ENCODE measurements at places on chromosomes 3 and 15.

GRCh38 chr15:78155355-78155939, 6.3 kb downstream of the IDH3A start:
- no peak for DNase-seq

GRCh38 chr3:10357592-10358308, 36.8 kb upstream of the SEC13 start:
- DNase-seq, result peak; percentile 26

DNA sequence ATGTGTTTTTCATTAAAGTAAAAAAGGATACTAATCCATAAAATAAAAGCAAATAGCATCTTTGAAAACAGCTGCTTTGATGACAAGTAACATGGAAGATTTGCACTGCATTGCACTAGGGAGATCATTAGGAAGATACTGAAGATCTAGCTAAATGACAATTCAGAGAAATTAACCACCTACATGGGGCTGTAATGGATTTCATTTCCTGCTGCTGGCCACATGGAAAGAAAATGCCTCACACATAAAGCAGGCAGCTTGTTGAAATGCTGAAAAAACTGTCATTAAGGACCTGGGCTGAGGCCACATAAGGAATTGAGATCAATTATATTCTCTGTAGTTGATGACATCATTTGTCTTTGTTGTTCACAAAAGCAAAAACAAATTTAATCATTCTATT, 94.1 kb downstream of the PYDC2 start:
- DNase-seq, result no peak

DNA sequence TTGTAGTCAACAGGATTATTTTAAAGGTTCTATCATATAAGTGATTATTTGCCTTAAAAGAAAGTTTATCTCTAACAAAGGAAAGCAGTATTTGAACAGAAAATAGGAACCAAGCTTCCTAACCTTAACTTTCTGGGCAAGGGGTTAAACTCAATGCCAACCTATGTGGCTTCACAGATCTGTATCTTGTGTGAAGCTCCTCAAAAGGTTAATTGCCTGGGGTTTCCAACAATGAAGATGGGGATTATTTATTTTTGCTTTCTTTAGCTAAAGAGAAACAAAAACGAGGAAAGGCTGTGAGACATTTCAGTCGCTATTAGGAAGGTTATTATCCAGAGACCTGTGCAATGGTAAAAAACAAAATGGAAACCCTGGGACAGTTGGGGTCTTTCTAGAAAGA, 1.1 kb upstream of the WDR82 start:
- DNase-seq, result no peak

DNA sequence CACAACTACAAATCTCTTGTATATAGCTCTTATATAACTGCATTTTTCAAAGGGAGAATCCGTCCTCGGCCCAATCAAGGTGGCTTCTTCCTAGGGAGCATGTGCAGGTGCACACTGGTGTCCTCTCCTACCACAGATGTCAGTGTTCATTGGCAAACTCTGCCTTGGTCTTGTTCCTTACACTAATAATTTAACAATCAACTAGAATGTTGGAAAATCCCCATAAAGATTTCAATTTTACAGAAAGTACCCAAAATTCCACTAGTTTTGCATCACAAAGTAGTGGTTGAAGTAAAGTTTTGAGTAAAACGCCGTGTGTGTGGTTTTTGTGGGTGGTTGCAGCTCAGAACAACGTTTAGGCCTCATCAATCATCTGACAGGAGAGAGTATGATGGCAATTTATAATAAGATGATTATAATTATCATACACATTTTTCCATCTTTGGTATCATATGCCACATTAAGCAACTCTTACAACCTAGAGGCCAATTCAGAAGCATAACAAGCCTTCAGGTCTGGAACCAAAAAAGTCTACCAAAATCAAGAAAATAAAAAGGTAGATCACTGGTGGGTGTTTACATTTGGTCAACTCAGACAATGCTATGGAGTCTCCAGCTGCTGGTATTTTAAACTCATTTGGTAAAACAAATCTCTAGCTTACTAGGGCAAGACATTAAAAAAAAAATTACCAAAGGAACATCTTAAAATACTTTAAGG, 128.9 kb upstream of the BHLHE40 start:
- DNase-seq, result no peak

DNA sequence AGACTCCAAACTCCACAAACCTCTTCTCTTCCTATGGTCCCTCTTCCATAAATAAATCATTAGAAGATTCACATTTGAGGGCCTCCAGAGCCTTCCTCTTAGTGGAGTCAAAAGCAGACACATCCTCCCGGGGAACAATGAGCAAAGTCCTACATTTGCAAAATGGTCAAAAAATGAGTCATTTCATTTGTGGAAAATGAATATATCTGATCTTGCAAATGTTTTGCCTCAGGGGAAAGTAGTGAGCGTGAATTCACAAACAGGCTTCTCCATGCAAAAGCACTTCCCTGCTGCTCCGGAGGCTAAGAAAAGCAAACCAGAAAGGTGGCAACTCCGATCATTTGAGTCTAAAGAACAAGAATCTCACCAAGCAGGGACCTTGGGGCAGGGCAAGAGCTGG, 86.7 kb upstream of the IQSEC1 start:
- DNase-seq, result no peak
